ENCODE measurements at places on chromosomes 5 and 9.

DNA sequence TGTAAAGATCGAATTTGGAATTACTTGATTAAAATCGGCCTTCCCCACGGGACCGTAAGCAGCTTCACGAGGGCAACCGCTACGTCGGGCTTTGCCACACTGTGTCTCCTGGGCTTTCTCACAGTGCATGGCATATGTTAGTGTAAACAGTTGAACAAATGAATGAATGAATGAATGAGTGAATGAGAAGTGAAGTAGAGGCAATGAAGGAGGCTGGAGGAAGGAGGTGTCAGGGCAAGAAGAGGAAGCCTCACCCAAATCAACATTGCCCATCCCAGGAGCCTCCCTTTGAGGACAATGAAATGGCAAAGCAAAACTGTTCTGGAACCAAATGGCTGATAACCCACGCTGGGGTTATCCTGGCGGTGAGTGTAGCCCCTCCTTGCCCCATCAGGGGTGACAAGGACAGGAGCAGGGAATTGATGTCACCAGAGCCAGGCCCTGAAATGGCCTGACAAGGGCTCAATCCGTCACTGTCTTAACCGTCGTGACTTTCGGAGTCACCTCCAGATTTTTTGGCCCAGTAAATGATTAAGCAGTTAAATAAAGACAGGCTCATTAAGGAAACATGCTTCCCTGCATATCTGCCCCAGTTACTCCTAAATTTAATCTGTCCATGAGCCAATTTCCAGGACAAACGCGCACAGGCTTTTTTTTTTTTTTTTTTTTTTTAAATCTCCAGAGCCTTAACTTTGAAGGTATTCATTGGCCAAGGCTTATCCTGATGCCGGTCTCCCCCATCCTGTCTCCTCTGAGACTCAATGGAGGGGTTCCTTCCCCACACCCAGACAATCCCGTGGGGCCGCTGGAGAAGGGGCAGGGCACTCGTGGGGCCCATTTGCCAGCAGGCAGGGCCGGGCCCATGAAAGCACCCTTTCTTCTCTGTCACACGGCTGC is 88.4 kb upstream of the BOD1 start:
- DNase-seq: no peak

- no peak for DNase-seq
Observed at GRCh38 chr9:130957451-130958203, 18.6 kb upstream of the FIBCD1 start.

DNA sequence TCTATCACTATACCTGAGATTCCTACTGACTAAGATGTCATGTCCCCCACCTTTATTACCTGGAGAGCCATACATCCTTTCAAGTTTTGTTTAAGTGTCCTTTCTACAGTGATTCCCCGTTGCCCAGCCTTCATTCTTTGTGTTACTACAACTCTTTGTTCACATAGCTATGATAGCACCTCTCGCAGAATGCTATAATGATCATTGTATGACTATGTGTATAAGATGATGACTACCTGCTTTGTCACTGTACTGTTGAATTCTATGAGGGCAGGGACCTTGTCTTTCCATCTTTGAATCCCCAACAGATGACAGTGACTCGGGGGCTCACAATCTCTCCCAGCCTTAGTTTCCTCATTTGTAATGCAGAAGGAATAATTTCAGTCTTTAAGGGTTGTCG is 361.2 kb downstream of the NPR3 start:
- no peak for DNase-seq

GRCh38 chr5:112064271-112064701 is 307.3 kb upstream of the NREP start:
- DNase-seq: no peak

DNA sequence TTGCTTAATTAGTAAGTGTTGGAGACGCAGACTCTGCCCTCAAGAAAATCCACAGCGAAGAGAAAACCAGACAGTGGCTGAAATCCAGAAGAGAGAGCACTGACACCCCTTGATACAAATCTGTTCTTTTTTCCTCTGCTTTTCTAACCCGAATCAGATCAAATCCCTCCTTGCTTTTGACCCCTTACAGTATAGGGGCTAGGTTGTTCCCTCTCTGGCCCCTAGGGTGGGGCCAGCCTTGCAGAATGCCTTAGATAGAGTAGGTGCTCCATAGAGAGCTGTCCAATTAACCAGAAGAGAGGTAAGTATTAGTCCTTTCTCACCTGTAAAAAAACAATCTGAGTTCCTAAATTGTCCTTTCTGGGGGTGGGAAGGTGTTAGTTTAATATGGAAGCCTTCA is 10.1 kb downstream of the C1QTNF2 start:
- no peak for DNase-seq

DNA sequence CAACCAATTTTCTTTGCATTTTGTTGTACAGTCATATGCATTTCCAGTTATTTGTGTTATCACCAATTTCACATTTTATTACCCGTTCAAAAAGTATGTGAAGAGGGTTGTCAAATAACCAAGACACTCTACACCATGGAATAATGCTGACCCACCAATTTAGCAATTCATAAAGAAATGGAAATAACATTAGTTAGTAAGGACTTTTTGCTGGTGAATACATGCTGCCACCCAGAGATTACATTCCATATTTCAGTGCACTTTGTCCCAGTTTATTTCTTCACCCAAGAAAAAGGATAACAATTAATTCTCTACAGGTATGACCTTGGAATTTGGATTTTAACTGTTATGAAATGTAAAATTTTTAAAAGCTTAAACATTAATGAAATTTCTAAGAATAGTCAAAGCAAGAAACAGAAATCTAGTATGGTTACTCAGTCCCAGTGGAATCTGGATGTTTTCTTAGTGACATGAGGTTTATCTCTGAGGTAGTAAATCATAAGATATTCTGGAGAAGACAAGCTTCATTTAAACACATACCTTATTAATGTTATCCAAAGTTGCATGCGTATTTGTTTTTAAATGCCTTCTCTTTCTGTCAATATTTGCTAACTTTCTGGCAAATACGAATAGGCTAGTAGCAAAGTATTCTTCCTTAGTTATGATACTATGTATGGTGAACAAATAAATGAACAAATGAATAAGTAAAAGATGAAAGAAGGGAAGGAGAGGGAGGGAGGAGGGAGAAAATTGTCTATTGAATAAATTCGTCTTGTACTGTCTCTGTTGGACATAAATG is 100.6 kb downstream of the CETN3 start:
- DNase-seq: no peak

DNA sequence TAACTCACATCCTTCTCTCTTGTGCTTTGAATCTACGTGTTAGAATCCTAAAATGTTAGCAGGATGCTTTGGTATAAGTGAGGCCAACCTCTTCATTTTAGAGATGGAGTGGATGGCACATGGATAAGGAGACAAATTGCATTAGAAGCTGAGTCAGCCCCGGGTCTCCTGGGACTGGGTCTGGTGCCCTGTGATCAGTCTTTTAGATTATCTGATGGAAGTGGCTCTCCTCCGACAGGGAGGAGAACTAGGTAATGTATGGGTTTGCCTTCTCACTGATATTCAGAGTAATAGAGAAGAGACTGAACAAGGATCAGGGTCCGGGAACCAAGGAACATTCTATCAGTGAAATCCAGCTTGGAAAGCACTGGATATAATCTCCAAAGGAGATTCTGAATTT is 74.9 kb upstream of the TNFSF8 start:
- DNase-seq: no peak

DNA sequence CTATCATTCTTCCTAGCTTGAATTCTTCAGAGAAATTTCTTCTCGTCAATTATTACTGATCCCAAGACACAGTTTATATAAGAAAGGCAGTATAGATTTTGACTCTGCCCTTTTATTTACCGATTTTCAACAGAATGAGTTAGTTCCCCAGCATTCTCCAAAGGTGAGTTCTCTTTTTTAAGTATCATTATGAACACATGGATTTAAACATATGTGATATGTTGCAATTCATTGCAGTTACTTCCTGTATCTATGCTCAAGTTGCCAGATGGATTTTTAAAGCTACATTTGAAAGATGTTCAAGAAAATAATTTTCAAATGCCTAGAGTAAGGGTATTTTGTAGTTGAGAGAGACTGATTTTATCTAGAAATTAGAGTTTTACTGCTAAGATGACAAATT is 8.4 kb downstream of the WDR41 start:
- DNase-seq: no peak

DNA sequence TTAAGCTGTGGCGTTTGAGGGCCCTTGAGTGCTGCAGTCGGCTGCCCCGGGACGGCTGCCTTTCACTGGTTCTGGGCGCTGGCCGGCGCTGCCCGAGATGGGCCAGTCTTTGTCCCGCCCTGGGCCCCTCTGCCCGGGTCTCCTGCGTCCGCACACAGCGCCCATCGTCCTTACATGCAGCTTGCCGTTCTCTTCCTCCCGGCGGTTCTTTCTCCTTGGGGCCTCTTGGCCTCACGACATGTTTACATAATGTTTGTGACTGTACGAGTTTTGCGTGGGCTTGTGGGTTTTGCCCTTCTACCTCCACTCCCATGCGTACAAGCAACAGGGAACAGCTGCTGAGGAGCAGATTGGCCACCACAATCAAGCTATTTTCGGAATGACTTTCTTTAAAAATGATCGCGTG is 618 bp downstream of the TNPO1 start:
- DNase-seq: no peak

DNA sequence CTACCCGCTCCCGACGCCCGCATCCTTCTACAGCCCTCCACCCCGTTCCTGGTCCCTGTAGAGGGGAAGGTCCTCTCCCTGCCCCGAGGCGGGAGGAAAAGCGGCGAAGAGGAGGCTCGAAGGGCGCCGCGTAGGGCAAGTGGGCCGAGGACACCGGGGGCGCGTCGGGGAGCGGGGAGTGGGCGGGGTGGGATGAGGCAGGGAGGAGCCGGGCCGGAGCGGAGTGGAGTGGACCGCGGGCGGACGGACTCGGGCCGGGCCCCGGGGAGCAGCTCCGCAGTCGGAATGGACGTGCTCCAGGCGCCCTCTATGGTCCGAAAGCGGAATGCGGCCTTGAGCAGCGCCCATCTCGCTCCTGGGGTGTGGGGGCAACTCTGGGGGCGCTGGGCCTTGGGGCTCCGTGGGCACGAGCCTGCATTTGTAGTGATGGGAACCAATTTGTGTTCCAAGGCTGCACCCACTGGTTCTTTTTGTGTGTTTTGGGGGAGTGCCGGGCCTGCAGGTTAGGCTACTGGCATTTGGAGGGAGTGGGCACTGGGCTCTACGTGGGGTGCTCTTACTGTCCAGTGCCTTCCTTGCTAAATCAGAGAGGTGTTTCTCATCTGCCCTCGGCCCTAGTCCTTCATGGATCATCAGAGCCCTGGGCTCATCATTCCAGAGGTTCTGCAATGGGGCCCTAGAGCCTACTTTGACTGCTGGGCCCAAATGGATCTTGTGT is 7.3 kb downstream of the IRX1 start:
- no peak for DNase-seq

DNA sequence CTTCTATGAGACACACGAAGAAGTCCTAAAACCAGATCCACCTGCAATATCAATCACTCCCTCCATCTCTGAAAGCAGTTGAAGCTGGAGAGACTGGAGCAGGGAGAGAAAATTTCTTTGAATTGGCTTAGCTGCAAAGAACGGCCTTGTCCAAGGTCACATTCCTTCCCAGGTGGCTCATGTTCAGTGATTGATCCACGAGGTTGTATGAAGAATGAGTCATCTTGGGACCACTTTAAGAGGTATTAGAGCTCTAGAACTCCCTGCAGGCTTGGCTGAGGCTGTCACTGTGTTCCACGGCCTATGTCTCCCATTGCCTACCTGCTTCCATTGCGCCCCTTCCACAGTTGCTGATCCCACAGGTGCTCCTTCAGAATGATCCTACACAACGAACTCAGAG is 68.2 kb downstream of the HMHB1 start:
- no peak for DNase-seq

DNA sequence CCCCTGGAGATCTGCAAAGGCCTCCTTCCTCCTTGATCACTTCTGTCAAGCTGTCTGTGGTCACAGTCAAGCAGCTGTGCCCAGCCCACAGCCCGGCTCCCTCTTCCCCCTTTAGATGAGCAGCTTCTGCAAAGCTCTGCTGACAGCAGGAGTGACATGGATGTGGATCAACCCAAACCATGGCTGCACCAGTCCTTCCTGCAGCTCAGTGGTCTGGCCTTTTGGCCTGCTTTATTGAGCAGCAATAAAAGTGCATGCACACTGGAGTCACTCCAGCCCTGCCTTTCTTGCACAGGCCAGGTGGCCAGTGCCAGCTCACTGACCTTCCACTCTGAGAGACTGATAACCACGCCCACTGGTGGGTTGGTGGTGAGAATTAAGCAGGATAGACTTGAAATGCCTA is 91.3 kb upstream of the OTULINL start:
- no peak for DNase-seq

GRCh38 chr5:16619136-16619535 is 2.3 kb upstream of the RETREG1 start:
- DNase-seq: no peak

DNA sequence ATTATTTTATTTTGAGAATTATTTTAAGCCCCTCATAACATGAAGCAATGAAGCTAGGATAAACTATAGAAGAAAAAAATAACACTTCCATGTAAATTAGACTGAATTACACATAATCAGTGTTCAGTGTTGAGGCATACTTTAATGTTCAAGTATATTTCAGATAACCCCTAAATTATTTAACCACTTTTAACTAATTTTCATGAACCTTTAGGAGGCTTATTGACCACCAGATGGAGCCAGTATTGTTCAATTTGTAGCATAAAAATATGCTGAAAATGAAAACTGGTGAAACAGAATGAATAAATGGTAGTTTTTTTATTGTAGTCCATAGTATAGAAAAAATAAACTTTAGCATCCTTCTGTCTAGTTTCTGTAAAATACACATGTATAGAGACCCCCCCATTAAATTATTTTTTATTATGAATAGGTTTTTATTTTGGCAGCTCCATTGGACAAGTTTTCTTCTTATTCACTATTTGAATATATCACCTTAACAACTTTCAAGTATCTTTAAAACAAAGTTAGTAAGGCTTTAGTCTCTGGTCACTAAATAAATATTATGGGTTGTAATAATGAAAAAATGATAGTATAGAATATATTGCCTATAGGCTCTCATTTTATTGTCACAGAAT is 190.1 kb downstream of the CWC27 start:
- no peak for DNase-seq

- DNase-seq: no peak
Observed at GRCh38 chr5:88677943-88678769, 204.8 kb downstream of the MEF2C start.

GRCh38 chr9:21835121-21835520 is 32.7 kb downstream of the MTAP start:
- DNase-seq: no peak

- no peak for DNase-seq
Observed at GRCh38 chr5:90613918-90614504, 55.4 kb downstream of the ADGRV1 start.

DNA sequence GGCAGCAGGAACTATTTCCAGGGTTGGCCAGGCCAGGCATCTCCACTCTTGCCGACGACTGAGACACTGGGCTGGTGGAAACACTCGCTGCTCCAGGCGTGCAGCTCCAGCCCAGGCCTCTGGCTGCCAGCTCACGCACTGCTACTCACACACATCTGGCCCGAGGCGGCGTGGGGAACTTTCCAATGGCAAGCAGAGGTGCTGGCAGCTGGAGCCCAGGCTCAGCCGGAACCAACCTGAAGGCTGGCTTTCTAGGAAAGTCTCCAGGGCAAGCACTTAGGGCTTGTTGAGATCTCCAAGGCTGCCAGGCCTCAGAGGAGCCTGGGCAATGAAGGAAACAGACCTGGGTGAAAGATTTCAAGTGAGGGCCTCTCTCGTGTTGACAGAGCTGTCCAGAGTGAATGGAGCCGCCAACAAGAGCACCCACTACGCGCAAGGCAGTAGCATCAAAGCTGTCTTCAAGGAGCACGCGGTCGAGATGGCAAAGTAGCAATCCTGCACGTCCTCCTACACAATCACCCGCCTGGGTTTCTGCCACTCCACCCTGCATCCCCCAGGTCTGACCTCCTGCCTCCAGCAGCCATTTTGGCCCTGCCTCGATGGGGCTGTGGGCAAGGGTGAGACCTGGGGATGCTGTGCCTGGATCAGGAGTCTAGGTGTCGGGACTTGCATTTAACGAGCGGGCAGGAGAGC is 14.4 kb downstream of the SH3PXD2B start:
- DNase-seq: no peak
